T1000 (cell line): ENCODE measurements at places on chromosomes 6 and 20.

GRCh38 chr6:33120001-33120400 lies 44.2 kb downstream of the HLA-DPB1 start:
- DNase-seq, result no peak

GRCh38 chr20:48246061-48246790 lies 460.9 kb upstream of the SULF2 start:
- DNase-seq, result no peak

GRCh38 chr20:9225879-9226278 lies 157.0 kb downstream of the PLCB4 start:
- no peak for DNase-seq

DNA sequence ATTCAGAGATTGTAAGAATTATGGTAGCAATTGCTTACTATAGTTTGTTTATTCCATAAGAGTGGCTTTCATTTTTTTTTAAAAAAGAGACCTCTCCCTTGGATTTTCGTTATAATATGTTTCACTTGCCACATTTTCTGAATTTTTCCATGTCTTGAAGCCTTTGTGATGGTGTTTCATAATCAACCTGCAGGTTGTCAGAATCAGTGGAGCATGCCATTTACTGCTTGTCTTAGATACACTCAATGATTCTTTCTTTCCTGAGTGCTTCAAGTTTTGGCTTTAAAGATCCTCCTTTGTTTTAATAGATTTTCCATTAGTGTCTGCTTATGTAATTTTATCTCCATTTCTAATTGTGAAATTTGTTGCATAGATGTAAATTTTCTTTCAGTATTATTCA lies 31.2 kb downstream of the KCNQ5 start:
- DNase-seq, result no peak

- no peak for DNase-seq
These were observed 233.7 kb upstream of the ARID1B start for GRCh38 chr6:156543431-156543830.
